DMS153 (cell line): ENCODE measurements at places on chromosomes 1 and 21.

DNA sequence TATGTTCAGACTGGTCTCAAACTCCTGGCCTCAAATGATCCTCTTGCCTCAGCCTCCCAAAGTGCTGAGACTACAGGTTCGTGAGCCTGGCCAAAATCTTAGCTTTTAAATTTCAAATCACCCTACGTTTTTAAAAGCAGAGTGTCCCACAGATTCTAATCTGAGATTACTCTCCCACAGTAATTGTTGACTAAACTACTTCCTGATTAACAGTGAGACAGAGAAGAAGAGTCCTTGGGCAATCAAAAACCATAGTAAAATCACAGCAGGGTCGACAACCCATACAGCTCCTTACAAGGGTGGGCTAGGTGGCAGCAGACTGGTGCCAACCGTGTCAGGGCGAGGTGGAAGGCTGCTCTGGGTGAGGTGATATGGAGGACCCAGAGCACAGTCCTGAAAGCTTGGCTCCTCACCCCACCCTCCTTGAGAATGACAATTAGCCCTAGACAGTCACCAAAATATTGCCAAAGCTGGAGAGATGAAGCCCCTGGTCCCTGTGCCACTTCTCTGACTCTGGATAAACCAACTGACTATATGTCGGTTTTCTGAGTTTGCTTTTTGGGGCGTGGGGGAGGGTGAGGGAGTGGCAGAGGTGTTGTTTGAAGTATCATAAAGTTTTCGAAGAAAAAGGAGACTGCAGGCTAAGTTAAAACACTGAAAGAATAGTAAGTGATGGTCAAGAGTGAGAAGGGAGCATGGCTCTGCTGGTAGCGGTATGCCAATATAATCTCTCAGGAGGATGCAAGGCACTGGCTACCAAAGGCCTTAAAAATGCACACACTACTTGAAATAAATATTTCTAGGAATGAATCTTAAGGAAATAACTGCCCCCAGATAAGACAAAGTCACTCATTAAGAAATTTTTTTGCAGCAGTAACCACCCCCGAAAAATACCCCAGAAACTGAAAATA is 86.8 kb downstream of the SLC45A1 start:
- DNase-seq, result no peak

DNA sequence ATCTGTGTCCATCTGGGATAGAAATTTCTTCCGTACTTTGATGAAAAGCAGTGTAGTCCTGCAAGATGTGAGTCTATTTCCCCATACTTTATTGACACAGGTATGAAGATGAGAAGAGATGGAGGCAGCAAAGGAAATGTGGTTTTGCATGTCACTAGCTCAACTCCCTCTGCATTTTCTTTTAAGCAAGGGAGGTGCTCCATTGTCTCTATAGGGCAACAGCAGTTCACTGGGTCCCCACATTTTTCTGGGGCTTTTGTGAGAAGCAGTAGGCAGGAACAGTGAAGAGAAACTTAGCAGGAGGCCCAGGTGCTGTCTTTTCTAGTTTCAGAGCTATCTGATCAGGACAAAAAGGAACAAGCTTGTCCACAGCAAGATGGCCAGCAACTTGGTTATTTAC is 37.1 kb downstream of the C21orf91 start:
- DNase-seq, result no peak

- DNase-seq, result no peak
Measured at GRCh38 chr1:63704443-63704842, 69.4 kb upstream of the ROR1 start.

- no peak for DNase-seq
Measured at GRCh38 chr1:196546272-196547111, 61.7 kb downstream of the KCNT2 start.

- no peak for DNase-seq
Measured at GRCh38 chr1:6134741-6135510, 45.2 kb downstream of the CHD5 start.

- no peak for DNase-seq
Measured at GRCh38 chr1:31750858-31751510, 13.2 kb downstream of the ADGRB2 start.

- DNase-seq, result no peak
Measured at GRCh38 chr1:235500971-235501540, 3.2 kb downstream of the B3GALNT2 start.
